ENCODE measurements at places on chromosomes 6 and 20. TPM values are rescaled to one million over a fixed set of nuclear protein-coding genes. Genes with fewer than 3 reads are reported as not detected.

PI16 gene
- not detected for total RNA-seq

MMP24 gene
- 0.16 TPM for total RNA-seq

- no peak for DNase-seq
These were observed 295.2 kb downstream of the FOXC1 start for GRCh38 chr6:1904898-1905297.

- DNase-seq: peak; percentile 48
These were observed 58.6 kb upstream of the ZNF217 start for GRCh38 chr20:53652090-53652858.

GRCh38 chr6:37068356-37069270, 63.2 kb downstream of the FGD2 start:
- peak; percentile 78 for DNase-seq

- no peak for DNase-seq
These were observed 86.5 kb downstream of the ASXL1 start for GRCh38 chr20:32444474-32445220.

- DNase-seq: no peak
These were observed 93.7 kb upstream of the BACH2 start for GRCh38 chr6:90390379-90390778.

- no peak for DNase-seq
These were observed 22.2 kb downstream of the CEP57L1 start for GRCh38 chr6:109117346-109118035.

DNA sequence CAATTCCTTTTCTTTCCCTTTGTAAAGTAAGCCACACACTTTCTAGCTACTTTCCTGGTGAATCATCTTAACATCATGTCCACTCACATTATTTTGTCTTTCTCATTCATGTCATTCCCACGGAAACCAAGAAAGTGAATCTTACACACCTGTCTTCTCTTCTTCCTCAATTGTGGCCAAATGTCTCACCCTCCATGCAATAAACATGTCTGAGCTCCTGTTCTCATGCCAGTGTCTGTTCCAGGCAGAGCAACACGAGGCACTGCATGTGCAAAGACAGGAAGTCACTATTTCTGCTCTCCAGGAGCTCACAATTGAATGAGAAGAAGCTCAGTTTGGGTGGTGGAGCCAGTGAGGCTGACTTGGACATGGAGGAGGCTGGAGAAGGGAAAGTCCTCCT, 29.0 kb upstream of the TMEM244 start:
- peak; percentile 62 for DNase-seq

GRCh38 chr6:107062691-107063090, 34.7 kb downstream of the MTRES1 start:
- DNase-seq: no peak

GRCh38 chr6:68368845-68369244, 266.2 kb upstream of the ADGRB3 start:
- no peak for DNase-seq
